ENCODE measurements at places on chromosomes 12 and 14. TPM values are rescaled to one million over a fixed set of nuclear protein-coding genes. Genes with fewer than 3 reads are reported as not detected.

DNA sequence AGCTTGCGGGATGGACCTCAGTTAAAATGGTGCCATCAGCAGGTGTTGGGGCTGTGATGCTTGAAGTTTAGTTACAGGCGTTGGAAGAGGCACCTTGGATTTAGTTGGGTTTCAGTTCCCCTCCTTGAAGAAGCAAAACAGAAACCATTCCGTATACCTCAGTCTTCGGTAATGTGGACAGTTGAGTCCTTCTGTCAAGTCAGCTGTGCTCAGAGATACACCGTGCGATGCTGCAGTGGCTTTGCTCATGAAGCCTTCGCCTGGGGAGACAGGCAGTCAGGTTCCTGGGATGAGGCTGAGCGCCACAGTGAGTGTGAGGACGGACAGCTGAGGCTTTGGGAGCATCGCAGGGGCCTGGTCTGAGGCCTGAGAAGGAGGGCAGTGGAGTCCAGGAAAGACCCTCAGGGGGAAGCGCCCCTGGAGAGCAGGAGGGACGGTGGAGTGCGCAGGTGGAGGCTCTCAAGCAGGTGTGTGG lies 7.4 kb downstream of the RAN start:
- no peaks in the 10 kb centered on the region for H3K27me3 ChIP-seq
- H3K4me1 ChIP-seq = peaks cover 17% of the 10 kb centered on the region
- H3K27ac ChIP-seq = no peak overlapping the region
- peaks cover 31% of the 10 kb centered on the region for H3K36me3 ChIP-seq
- peak; percentile 13 for DNase-seq
- no peak overlapping the region for H3K4me3 ChIP-seq

The PLEKHH1 gene
- total RNA-seq = 38.8 TPM

- peaks cover 14% of the 10 kb centered on the region for H3K36me3 ChIP-seq
- no peak for DNase-seq
- no peaks in the 10 kb centered on the region for H3K27me3 ChIP-seq
- peak overlapping the region; percentile 84 for H3K27ac ChIP-seq
These were observed 130.2 kb downstream of the GCH1 start for GRCh38 chr14:54772451-54772881.

The ASCL1 gene
- 0.45 TPM for total RNA-seq

GRCh38 chr14:64885559-64885958 lies 5.9 kb upstream of the SPTB start:
- no peak for DNase-seq
- H3K4me1 ChIP-seq = peaks cover 3% of the 10 kb centered on the region
- no peak overlapping the region for H3K4me3 ChIP-seq
- no peaks in the 10 kb centered on the region for H3K36me3 ChIP-seq
- H3K27ac ChIP-seq = no peak overlapping the region
- peaks cover 57% of the 10 kb centered on the region for H3K27me3 ChIP-seq

DNA sequence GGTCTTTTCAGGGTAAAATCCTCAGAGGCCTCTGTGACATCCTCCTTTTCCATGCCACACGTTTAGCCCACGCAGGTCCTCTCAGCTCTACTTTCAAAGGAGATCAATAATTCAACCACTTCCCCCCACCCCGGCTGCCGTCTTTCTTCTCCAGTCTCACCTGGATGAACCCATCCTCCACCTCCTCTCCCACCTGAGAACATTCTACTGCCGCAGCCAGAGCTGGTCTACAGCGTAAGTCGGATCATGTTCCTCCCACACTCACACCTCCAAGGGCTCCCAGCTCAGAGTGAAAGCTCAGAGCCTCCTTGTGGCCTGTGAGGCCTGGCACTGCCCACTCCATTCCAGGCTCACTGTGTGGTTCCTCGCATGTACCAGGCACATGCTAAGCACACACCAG lies 246.6 kb downstream of the CHST11 start:
- no peaks in the 10 kb centered on the region for H3K4me1 ChIP-seq
- H3K27ac ChIP-seq = no peak overlapping the region
- no peaks in the 10 kb centered on the region for H3K27me3 ChIP-seq
- DNase-seq = no peak
- H3K4me3 ChIP-seq = no peak overlapping the region

GRCh38 chr14:33357225-33358010 lies 418.7 kb downstream of the NPAS3 start:
- no peak overlapping the region for H3K4me3 ChIP-seq
- peak; percentile 78 for DNase-seq
- no peak overlapping the region for H3K27ac ChIP-seq
- H3K36me3 ChIP-seq = no peaks in the 10 kb centered on the region
- H3K27me3 ChIP-seq = no peaks in the 10 kb centered on the region

The B4GALNT1 gene
- not detected for total RNA-seq

DNA sequence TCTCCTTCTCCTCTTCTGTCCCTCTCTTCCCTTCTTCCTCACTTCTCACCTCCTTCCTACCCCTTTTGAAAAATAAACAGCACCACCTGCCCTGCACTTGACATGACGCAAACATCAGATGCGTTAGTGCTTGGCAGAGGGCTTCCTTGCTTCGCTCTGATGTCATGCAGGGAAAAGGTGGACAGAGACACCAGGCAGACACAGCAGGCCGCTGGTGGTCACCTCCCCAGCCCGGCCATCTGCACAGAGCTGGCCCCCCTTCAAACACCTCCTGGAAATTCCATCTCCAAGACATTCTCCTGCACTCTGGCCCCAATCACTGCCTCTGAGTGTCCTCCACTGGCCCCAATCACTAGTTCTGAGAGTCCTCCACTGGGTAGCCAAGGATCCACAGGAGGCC lies 353.6 kb downstream of the MED13L start:
- H3K27me3 ChIP-seq = peaks cover 28% of the 10 kb centered on the region
- no peaks in the 10 kb centered on the region for H3K4me1 ChIP-seq
- no peak overlapping the region for H3K27ac ChIP-seq
- no peaks in the 10 kb centered on the region for H3K36me3 ChIP-seq

GRCh38 chr12:28893856-28894255 lies 255.2 kb upstream of the FAR2 start:
- H3K36me3 ChIP-seq = no peaks in the 10 kb centered on the region
- no peak overlapping the region for H3K4me3 ChIP-seq
- no peaks in the 10 kb centered on the region for H3K4me1 ChIP-seq

- no peaks in the 10 kb centered on the region for H3K36me3 ChIP-seq
- no peak overlapping the region for H3K27ac ChIP-seq
These were observed 52.8 kb downstream of the HMGA2 start for GRCh38 chr12:65876898-65877721.

The KCNH3 gene
- total RNA-seq = 0.55 TPM

DNA sequence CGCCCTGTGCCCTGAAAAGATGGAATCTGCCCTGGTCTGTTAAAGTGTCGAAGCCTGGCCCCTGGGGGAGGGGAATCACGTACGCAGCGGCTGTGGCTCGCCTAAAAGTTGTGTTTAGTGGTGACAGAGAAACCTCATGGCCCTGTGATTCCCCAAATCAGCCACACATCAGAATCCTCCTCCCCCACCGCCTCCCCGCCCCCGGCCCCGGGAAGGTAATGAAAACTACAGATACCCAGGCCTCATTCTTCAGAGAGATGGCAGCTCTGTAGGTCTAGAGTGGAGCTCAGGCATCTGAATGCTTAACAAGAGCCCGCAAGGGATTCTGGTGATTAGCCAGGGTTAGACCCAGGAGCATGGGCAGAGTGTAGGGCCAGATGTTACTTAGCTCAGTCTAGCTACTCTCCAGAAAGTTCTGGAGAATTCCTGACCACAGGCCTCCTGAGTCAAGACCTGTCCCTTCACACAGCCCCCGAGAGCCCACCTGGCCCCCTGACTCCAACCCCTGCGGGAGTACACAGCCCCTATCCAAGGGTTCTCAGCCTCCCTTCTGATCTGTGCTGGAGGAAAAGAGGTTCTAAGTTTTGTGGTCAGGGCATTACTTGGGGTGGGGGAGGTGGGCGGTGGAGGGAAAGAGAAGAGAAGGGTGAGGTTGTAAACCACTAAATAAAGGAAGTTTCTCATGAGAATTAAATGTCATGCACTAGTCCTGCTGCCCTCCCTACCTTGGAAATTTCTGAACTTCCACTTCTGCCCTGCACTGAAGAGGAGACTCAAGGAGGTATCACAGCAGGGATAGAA lies 114.8 kb downstream of the PLXNC1 start:
- peak overlapping the region; percentile 49 for H3K4me3 ChIP-seq
- peaks cover 16% of the 10 kb centered on the region for H3K4me1 ChIP-seq
- DNase-seq = no peak
- H3K36me3 ChIP-seq = no peaks in the 10 kb centered on the region

The JPH4 gene
- 0.43 TPM for total RNA-seq

GRCh38 chr14:103686831-103687485 lies 28.3 kb downstream of the XRCC3 start:
- no peaks in the 10 kb centered on the region for H3K27me3 ChIP-seq
- no peaks in the 10 kb centered on the region for H3K4me1 ChIP-seq
- no peak overlapping the region for H3K4me3 ChIP-seq
- no peak for DNase-seq
- H3K27ac ChIP-seq = no peak overlapping the region

The SLC6A12 gene
- total RNA-seq = 1.7 TPM

- H3K27me3 ChIP-seq = no peaks in the 10 kb centered on the region
- H3K36me3 ChIP-seq = no peaks in the 10 kb centered on the region
- DNase-seq = no peak
- H3K4me1 ChIP-seq = no peaks in the 10 kb centered on the region
These were observed 1569.0 kb upstream of the FLRT2 start for GRCh38 chr14:83960832-83961512.

GRCh38 chr14:66140213-66140918 lies 345.8 kb upstream of the CCDC196 start:
- peaks cover 13% of the 10 kb centered on the region for H3K4me1 ChIP-seq
- H3K36me3 ChIP-seq = no peaks in the 10 kb centered on the region
- no peak overlapping the region for H3K4me3 ChIP-seq
- DNase-seq = no peak
- no peaks in the 10 kb centered on the region for H3K27me3 ChIP-seq

GRCh38 chr12:51441583-51441982 lies 17.0 kb downstream of the SLC4A8 start:
- no peak overlapping the region for H3K4me3 ChIP-seq
- no peaks in the 10 kb centered on the region for H3K4me1 ChIP-seq
- H3K27ac ChIP-seq = no peak overlapping the region

The CFAP73 gene
- total RNA-seq = not detected

GRCh38 chr12:64826234-64826633 lies 1.8 kb downstream of the TBC1D30 start:
- peaks cover 30% of the 10 kb centered on the region for H3K4me1 ChIP-seq
- peak overlapping the region; percentile 66 for H3K4me3 ChIP-seq

DNA sequence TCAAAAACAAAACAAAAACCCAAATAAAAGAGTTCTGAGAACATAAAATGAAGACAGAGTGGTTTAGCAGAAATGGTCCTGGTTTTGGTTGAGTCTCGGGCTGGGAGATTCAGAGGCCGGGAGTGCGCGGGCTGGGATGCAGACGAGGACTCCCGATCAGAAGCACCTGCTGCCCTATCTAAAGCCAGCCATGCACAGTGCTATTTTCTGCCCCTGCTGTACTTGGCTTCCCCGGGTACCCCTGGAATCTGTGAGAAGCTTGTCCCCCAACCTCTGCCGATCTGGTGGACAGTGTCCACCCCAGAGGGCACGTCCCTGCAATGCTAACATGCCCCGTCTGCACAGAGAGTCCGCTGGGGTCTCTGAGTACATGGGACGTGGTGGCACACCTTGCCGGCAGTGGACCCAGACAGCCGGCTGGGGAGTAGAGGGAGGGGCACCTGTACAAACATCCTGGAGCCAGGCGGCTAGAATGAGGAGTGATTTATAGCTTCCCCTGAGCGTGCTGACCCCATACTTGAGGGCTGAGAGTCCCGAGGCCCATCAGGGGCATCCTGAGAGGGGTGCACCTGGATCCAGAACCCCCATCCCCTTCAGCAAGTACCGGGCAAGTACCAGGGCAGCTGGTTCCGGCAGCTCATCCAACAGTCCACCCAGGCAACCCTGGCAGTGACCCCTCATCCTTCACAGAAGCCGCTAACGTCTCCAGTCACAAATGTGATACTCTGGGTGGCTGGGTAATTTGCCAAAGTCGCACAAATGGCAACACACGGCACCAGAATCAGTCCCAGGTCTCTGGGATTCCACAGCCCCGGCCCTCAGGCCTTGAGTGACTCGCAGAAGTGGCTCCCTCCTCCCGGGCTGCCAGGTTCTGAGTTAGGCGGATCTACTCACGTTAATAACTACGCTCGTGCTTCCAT lies 37.1 kb downstream of the CHGA start:
- no peak overlapping the region for H3K4me3 ChIP-seq
- H3K4me1 ChIP-seq = peaks cover 37% of the 10 kb centered on the region
- H3K27me3 ChIP-seq = no peaks in the 10 kb centered on the region
- no peak overlapping the region for H3K27ac ChIP-seq
- no peak for DNase-seq
- H3K36me3 ChIP-seq = peaks cover 76% of the 10 kb centered on the region

DNA sequence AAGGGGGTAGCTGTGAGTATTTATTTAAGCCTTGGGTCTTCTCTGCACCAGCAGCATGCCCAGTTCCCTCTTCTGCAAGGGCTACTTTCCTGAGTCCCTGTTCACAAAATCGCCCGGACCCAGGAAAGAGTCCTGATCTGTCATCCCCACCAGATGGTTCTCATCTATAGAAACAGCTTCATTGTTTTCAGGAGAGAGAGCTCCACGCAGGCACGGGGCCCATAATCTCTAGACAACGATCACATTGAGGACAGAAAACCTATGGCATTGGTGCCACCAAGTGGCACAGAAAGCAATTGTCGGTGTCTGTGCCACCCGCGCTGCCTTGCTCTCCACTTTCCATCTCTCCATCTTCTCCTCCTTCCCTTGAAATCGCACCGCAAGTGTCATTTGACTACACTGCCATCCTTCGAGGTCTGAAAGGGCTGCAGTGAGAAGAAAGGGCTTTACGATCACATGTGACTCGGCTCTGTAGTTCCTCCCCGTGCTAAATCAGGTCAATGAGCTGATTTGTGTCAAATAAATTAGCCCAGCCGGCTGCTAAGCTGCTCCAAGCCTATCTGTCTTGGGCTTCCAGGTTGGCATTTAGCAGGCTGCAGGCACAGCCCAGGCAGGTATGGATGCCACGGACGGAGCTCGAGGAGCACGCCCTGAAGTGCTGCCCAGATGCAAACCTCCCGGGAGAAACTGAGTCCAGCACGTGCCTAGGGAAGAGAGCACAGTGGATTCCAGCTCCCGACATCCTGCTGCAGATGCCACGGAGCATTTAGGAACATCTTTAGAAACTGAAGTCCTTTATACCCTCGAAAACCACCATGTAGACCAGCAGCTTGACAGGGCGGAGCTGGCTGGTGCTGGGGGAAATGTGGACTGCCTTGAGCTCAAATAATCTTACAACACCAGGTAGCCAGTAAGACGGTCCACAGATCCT lies 28.8 kb downstream of the SPRING1 start:
- DNase-seq = peak; percentile 85
- no peak overlapping the region for H3K27ac ChIP-seq
- H3K4me3 ChIP-seq = no peak overlapping the region

The RAN gene
- total RNA-seq = 61.3 TPM

DNA sequence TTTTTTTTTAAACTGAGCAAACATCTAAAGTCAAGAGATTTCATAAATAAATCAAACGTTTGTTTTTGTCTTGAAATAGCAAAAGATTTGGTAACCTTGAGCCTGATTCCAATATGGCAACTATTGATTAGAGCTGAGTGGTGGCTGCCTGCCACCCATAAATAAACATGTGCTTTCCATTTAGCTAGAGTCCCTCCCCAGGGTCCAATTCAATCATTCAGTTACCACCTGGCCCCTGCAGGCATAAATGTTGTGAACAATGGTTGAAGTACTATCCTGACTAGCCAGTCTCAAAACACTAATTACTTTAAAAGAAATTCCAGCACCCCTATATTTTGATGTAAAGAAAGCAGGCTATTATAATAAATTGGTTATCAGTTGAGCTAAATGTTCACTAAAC lies 129.7 kb upstream of the GRIP1 start:
- H3K4me1 ChIP-seq = no peaks in the 10 kb centered on the region
- no peak overlapping the region for H3K27ac ChIP-seq
- DNase-seq = no peak
- H3K4me3 ChIP-seq = no peak overlapping the region

Measured in stomach (tissue), 19 donors.